ENCODE measurements at places on chromosomes 3 and 15.

DNA sequence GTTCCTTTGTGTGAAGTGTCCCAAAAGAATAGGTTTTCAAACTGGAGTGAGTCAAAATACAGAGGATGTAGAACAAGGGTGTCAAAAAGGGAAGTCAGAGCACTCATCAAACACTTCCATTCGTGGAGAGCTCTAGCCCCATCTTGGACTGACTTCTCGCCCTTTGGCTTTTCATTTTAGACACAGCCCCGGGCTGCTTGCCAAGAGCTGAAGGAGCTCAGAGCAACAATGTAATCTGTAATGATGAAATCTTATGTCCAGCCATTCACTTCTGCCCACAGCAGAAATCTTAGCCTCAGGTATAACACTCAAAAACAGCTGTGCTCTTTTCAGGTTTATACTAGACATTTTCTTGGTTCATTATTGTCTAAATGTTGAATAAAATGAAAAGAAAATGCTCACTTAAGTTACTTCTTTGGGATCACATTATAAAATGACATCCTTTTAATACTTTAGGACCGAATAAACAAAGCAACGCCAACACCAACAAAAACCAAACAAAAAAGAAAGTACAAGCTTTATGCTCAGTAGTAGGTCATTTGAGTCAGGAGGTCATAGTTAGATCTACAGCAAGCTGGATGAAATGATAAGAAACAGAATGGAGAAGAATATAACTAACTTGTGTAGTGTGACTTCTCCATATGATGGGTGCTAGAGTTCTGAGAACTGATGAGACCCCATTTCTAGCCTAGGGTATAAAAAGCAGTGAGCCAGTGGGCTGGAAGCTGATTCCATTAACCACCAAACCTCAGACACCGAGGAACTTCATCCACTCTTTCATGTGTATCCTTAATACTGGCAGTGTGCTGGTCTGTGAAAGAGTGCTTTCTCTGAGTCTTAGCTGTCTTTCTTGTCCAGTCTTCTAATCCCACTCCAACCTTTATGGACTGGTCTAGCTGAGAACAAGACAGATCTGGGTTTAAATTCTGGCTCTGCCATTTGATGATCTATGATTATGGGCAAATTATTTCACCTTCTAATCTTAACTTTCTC lies 131.8 kb upstream of the SLC7A14 start:
- no peak for DNase-seq

GRCh38 chr15:84766461-84767035 lies 18.2 kb downstream of the ZNF592 start:
- no peak for DNase-seq

GRCh38 chr15:60386615-60387014 lies 11.2 kb downstream of the ANXA2 start:
- no peak for DNase-seq

GRCh38 chr3:23402728-23403492 lies 199.8 kb downstream of the UBE2E2 start:
- no peak for DNase-seq

- no peak for DNase-seq
These were observed 23.6 kb downstream of the PRR20G start for GRCh38 chr3:127264292-127264691.

DNA sequence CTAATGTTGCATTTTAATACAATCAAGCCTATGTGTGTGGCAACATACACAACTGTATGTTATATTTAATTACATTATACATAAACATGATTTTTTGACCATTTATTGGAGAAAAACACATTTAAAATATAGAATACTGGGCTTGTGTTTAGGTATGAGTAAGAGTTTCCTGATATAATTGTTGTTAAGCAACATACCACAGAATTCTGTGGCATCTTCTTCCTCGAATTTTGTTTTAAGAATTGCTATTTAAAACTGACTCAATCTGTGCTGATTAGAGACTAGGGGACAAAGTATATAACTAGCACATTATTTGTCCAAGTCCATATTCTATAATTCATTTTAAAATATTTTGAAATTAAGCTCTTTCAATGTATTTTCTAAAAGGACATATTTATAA lies 376.8 kb upstream of the THBS1 start:
- no peak for DNase-seq

Measured in stomach (tissue), 19 donors.